ENCODE measurements at places on chromosomes 3 and 15. TPM values are rescaled to one million over a fixed set of nuclear protein-coding genes. Genes with fewer than 3 reads are reported as not detected.

GRCh38 chr3:29693863-29694262, 413.0 kb downstream of the RBMS3 start:
- no peak for DNase-seq

GRCh38 chr3:184260724-184261269, 556 bp downstream of the CAMK2N2 start:
- no peak for DNase-seq

GRCh38 chr3:50162034-50162883, 7.1 kb downstream of the SEMA3F start:
- DNase-seq = no peak

DNA sequence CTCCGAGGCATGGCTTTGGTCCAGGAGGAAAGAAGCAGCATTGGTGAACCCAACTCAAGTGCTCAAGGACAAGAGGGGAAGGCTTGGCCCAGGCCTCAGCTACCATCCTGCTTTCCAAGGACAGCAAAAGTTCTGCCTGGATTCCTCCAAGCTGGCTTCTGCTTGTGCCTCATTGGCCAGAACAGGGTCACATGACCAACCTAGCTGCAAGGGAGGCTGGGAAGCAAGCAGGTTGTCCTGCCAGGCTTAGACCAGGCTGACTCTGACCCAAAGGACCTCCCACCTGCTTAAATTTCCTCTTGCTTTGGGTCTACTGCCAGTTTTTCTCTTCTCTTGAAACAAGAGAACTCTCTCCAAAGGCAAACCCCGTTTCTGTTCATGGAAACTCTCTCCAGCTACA, 70.7 kb downstream of the RPN1 start:
- DNase-seq = no peak

GRCh38 chr3:42442640-42443039, 32.2 kb upstream of the LYZL4 start:
- DNase-seq = no peak

- no peak for DNase-seq
Measured at GRCh38 chr15:31096563-31096962, 5.0 kb downstream of the TRPM1 start.

GRCh38 chr15:67381416-67382045, 126.9 kb downstream of the IQCH start:
- no peak for DNase-seq

DNA sequence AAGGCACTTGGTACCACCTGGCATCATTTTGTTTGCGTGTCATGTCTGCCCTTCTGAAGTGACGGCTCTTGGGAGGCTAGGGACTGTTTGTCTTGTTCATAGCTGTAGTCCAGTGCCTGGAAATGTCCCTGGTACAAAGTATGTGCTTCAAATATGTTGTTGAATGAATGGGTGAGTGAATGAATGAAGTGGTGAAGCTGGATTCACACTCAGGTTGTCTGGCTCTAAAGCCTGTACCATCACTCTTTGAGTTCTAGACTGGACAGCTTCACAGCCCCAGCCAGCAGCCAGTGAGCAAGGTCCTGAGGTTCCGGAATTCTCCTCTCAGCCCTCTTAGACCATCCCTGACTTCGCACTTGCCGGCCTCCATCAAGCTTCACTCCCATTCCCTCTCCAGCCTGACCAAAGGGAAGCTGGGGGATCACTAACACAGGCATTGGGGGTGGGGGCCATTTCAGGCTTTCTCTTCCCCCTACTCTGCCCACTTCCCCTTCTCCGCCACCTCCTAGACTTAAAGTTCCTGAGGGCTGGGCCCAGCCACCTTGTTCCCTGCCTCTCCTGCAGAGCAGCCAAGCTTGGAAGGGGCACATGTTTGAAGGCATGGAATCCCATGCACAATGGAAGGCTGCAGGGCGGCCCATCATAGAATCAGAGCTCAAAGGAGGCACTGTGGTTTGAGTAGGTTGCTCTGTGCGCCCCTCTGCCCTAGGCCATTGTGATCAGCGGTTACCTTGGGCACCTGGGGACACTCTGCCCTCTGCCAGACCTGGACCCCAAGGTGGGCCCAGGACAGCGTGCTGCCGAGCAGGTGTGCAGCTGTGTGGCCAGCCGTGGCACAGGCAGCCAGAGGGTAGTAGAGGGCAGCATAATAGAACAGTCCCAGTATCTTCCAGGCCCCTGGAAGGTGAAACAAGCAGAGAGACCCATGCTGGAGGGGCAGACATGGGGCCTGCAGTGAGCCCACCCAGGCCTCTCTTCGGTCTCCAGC, 7.7 kb downstream of the STRA6 start:
- DNase-seq = no peak

PRKCD gene
- 13.2 TPM for total RNA-seq

GRCh38 chr3:1774597-1774996, 324.1 kb upstream of the CNTN4 start:
- DNase-seq = no peak

- DNase-seq = no peak
Measured at GRCh38 chr15:43210172-43210745, 10.6 kb downstream of the EPB42 start.
